A549 treated with ZK216348 at 1 μM for 4 hours (cell line): ENCODE measurements at places on chromosomes 5 and 9. TPM values are rescaled to one million over a fixed set of nuclear protein-coding genes. Genes with fewer than 3 reads are reported as not detected.

The CTXN3 gene
- total RNA-seq = not detected in 5 replicates

The PCDHGC4 gene
- total RNA-seq = not detected in 5 replicates

The ALDH1A1 gene
- total RNA-seq = 4,093 to 6,603 TPM (median 5,109 TPM) in 5 replicates

The PCDHGA9 gene
- 0.09 TPM in 1 of 5 replicates, not detected in the others for total RNA-seq

The ZNF300 gene
- total RNA-seq = 2.4 to 3.8 TPM (median 2.5 TPM) in 5 replicates

The CRB2 gene
- total RNA-seq = 0.07 to 0.11 TPM (median 0.09 TPM) in 4 of 5 replicates, not detected in the other

The CPEB4 gene
- 13.2 to 24.8 TPM (median 16.9 TPM) in 5 replicates for total RNA-seq

The TICAM2 gene
- 0.30 to 1.4 TPM (median 0.88 TPM) in 5 replicates for total RNA-seq

The AHRR gene
- total RNA-seq = 3.6 to 4.9 TPM (median 4.0 TPM) in 5 replicates

The CDKN2B gene
- not detected in 5 replicates for total RNA-seq

The SH2D3C gene
- total RNA-seq = 0.12 to 0.40 TPM (median 0.15 TPM) in 3 of 5 replicates, not detected in the others

The SLC26A2 gene
- 24.1 to 59.9 TPM (median 50.6 TPM) in 5 replicates for total RNA-seq

The FBXL17 gene
- total RNA-seq = 4.3 to 9.2 TPM (median 6.6 TPM) in 5 replicates

The TLE1 gene
- total RNA-seq = 79.7 to 94.0 TPM (median 81.8 TPM) in 5 replicates

The FGF1 gene
- total RNA-seq = 0.15 to 1.8 TPM (median 0.29 TPM) in 5 replicates

The EIF4EBP3 gene
- total RNA-seq = 1.8 to 3.2 TPM (median 2.2 TPM) in 5 replicates

The PAPPA gene
- 23.7 to 46.1 TPM (median 34.7 TPM) in 5 replicates for total RNA-seq

The ADAMTS6 gene
- total RNA-seq = 0.02 to 0.19 TPM (median 0.11 TPM) in 5 replicates

The BHMT gene
- not detected in 5 replicates for total RNA-seq
